ENCODE measurements at places on chromosomes 5 and 9.

DNA sequence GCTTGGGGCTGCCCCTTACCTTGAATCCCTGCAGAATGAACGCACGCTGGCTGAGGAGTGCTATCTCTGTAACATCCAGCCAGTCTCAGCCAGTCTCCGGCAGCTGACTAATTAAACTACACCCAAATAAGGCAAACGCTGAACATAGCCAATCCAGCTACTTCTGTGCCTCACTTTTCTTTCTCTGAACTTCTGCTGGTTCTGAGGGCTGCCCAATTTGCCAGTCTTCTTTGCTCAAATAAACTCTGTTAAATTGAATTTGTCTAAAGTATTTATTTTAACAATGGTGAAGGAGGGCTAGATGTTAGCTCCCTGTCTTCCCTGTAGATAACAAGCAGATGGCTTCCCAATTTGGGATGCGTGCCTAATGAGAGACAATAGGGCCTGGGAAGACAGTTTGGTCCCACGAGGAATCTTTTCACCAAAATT lies 154.0 kb upstream of the NFIL3 start:
- DNase-seq, result no peak

GRCh38 chr9:108389056-108389455 lies 466.7 kb downstream of the ACTL7B start:
- DNase-seq, result no peak

DNA sequence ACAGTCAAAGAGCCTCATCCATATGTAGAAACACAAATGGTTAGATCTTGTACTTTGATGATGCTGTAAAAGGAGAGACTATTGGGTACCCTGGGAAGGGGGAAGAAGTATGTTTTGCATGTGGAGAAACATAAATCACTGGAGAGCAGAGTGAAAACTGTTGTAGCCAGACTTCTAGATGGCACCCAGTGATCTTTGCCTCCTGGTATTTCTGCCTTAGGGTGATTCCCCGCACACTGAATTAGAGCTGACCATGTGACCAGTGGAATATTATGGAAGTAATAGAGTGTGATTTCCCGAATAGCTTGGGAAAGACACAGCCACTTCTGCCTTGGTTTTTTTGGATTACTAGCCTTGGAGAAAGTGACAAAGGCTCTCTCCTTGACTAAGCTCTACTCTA lies 174.3 kb downstream of the LPAR1 start:
- DNase-seq, result no peak

DNA sequence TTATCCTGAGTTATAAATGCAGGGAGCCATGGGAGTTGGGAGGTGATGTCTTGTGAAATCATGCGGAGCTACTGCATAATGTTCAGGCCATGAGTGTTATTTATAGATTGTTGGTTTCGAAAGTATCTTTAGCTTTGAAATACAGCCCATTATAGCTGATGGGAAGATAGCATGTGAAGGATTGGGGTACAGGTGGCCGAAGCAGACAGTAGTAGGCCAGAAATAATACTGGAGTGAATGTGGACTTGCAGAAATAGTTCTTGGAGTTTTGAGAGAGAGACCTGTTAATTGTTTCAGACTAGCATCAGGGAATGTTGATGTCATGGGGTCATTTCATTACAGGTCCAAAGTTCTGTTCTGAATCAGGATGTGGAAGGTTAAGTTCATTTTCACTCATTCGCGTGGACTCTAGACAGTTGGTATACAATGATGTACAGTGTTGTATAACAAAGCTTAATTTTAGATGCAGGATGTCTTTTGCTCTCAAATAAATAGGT lies 3.8 kb downstream of the ATP6V1G1 start:
- no peak for DNase-seq

DNA sequence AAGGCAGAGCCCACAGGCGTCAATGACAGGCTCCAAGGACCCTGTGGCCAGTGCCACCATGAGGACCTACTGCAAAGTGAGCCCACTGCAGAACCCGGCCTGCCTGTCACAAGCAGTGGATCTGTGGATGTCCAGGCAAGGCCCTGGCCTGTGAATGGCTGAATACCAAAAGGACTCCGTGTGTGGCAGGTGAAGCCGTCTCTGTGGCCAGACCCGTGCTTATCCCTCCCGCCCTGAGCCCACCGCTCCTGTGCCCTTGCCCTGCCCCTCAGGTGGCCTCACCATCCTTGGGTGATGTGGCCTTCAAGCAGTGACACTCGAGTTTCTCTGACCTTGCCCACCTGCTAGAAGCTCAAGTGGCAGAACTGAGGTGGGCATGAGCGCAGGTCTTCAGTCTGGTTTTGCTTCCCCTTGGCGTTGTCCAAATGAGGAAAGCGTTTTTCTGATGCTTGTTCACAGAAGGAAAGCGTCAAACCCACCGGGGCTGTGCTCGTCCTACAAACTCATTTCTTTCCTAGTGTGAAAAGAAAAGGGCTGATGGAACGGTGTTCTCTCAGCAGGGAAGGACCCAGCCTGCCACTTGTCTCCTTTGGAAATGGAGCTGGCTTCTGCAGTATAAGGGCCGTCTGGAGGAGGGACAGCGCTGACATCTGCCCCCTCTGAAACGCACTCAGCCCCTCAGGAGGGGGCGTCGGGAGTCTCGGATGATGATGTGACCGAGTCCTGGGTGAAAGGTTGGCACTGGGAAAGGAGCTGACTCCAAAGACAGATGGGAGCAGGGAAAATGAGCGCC lies 377.7 kb upstream of the IRX4 start:
- DNase-seq, result no peak

DNA sequence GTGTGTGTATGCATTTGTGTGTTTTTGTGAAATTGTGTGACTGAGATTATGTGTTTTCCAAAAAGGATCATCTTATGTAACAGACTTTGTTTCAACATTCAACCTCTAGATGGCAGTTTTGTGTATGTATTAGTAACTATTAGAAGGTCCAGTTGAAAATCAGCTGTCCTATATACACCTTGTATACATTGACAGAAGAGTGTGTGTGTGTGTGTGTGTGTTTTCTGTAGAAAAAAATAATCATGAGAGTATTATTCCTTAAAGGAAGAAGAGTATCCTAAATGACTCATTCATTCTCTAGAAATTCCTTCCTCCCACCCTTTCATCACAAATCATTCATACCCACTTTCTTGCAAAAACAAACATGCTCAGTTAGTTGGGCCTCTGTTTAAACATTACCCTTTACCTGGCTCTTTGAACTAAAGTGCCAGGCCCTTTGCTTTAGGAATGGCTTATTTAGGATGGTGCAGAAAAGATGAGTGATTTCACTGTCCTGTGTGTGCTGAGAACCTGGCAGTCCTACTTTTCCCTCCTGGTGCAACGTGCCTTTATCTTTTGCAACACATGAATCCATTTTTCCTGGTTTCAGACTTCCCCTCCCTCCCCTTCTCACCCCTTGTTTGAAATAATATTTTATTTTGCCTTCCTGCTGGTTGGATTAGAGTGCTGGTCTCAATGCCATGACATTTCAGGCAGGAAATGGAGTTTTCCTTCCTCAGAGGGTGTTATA lies 152.2 kb downstream of the ARHGAP26 start:
- DNase-seq, result peak; percentile 79

DNA sequence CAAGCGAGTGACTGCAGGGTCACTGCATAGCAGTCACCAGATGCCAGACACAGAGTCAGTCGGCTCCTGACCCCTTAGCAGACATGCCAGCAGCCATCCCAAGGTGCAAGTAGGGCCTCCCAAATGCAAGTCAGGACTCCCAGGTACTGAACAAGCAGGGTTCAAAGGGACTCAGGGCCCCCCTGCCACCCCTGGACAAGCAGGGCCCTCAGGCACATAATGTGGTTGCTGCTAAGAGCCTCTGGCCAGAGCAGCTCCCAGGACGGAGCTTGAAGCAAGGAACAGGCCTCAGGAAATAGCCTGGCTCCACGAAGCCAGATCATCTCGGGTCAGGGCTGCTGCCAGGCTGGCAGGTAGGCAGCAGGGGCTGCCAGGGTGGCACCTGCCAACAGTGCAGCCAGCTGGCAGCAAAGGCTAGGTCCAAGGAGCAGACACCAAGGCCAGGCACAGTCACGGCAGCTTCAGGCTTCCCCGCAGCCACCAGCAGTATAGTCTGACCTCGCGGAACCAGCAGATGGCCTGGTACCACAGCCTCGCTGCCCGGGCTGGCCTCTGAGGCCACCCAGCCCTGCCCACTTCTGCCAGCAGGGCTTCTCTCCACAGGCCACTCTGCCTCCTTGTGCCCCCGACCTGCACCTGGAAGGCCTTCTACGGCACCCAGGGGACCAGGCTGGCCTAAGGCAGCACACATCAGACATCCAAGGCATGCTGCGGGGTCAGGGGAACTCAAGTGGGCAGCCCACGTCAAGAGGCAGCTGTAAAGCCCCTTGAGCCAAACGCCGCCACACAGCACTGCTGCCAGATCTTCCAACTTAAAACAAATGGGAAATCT lies 7.4 kb downstream of the EEIG1 start:
- DNase-seq, result no peak

DNA sequence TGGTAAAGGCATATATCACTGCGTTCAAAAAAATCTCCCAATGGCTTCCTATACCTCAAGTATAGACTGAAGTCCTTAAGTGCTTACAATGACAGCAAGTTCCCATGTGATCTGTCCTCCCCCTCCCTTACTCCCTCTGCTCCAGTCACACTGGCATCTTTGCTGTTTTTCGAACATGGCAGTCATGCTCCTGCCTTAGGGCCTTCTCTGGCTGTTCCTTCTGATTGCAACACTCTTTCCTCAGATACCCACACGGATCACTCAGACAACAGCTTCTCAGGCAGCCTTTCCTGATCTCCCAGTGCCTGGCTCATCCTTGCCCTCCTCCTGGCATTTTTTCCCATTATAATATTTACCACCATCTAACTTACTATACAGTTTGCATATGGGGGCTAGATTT lies 232.8 kb downstream of the ARHGEF28 start:
- DNase-seq, result no peak

DNA sequence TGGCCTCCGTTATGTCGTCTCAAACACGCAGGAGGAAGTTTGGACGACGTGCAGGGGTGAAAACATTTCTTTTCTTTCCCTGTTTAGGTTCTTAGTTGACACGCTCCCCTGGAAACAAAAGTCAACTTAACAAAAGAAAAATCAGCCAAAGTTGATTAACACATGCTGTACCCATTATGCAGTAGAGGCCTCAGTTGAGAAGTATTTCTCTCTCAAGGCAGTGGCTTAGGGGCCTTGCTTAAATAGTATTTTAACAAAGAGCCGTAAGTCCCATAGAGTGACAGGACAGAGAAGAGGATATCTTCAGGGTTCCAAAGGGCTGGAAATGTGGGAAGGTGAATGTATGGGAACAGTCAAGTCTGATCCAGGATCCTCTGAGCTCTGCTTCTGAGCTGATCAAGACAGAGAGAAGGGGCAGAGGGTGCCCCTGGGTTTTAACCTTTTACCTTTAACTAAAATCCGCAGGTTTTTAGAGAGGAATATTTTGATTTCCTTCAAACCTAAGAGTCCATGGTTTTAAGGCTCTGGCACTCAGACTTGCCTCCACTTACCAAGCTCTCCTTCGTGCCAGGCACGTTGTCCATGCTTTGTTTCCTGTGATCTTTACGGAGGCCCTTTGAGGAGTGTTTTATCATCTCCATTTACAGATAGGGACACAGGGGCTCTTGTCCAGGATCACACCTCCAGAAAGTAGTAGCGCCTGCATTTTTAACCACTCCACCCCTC lies 629 bp upstream of the CD74 start:
- DNase-seq, result peak; percentile 26

DNA sequence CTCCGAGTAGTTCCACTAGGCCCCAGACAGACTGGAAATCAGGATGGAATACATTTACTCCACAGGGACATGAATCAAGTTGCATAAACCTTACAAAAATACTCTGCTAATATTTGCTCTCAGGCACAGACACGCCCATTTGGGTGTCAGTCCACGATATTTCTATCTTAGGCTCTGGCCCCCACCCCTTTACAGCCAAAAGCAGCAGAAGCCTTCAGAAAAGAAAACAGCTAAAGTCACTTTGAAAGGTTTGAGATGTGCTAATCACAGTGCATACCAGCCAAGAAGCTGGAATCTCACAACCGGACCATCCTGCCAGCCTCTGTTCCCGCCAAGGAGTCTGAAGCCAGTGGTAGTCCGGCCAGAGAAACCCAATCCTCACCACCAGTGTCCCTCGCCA lies 22.6 kb downstream of the PTPN3 start:
- no peak for DNase-seq

Data from hematopoietic multipotent progenitor cell treated with erythropoietin and hydrocortisone succinate and interleukin-3 and kit ligand, for 6 days (in vitro differentiated cells).